ENCODE measurements at places on chromosomes 12 and 14.

- DNase-seq: no peak
These were observed 48.8 kb downstream of the BICDL1 start for GRCh38 chr12:120037851-120038250.

DNA sequence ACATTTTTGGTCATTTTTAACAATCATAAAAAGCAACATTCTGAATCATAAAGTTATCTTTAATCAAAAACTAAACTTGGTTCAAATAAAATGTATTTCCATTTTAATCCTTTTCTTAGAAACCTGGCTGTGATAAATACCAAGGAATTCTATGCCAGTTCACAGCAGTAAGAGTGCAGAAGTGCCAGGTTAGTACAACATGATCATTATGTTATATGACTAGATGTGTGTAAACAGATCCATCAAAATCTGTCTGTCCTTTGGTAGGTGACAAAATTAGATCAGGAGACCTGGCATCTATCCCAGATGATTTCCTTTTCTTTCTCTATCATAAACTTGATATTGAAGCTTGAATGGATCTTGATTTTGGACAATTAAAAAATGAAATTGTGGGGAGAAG lies 200.6 kb upstream of the STXBP6 start:
- no peak for DNase-seq

DNA sequence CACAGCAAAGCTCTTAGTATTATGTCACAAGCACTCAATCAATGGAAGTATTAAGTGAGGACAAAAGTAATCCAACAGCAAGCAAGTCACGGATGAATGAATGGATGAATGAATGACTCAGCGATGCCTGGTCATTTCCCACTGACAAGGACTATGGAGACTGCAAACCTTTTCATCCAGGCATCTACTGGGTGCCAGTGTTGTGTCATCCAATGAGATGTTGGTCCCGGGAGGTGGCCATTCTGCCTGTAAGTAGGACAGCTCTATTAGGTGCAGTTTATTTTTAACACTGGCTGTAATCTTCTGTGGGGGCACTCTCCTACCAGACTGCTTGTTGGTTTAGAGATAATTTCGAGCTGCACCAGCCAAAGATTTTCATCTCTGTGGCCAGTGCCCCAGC lies 39.4 kb downstream of the STAB2 start:
- DNase-seq: peak; percentile 37

GRCh38 chr14:104598039-104598909 lies 6.3 kb downstream of the TMEM179 start:
- DNase-seq: no peak

GRCh38 chr12:30692470-30692869 lies 3.2 kb downstream of the IPO8 start:
- DNase-seq: peak; percentile 56

DNA sequence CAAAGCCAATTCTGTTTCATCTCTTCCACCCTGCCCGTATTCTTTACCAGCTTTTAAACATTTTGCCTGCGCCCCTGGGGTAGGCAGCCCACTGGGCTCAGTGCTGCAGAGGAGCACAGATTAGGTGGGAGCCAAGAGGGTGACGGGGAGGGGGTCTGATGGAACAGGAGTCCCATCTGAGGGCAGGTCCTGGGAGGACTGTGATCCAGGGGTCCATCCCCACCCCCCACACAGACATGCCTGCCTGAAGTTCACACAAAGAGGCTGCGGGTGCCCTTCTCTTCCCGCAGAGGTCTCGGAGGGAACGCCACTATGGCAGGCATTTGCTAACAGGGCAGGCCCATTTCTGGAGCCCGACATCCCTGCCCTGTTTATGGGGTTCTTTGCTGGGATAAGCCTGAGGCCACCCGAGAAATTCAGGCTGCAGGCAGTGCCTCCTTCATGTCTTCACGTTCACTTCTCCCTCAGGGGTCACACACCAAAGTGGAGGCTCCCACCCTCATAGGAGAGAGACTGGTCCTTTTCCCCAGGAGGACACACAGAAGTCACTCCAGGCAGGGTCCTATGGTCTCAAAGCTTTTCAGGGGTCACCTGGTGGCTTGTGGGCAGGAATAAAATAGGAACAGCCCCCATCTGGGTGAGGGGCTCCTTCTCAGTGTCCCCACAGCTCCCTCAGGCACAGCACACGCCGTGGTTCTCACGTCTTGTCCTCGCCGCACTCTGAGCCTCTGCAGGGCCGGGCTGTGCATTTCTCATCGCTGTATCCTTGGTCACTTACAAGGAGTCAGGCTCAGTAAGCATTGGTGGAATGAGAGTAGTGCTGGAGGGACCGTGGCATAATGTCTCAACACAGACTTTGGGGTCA lies 12.9 kb downstream of the VASH1 start:
- no peak for DNase-seq

GRCh38 chr12:70190262-70191010 lies 52.8 kb upstream of the CNOT2 start:
- no peak for DNase-seq
